Activated CD8-positive, alpha-beta T cell treated with anti-CD3 and anti-CD28 coated beads, Interleukin-2, amount 10 ng/mL, durations not matched to agents 7 days and 5 days (primary cell): ENCODE measurements at places on chromosomes 12 and 14.

- no peak for DNase-seq
Observed at GRCh38 chr14:82501554-82501953, 967.9 kb upstream of the SEL1L start.

DNA sequence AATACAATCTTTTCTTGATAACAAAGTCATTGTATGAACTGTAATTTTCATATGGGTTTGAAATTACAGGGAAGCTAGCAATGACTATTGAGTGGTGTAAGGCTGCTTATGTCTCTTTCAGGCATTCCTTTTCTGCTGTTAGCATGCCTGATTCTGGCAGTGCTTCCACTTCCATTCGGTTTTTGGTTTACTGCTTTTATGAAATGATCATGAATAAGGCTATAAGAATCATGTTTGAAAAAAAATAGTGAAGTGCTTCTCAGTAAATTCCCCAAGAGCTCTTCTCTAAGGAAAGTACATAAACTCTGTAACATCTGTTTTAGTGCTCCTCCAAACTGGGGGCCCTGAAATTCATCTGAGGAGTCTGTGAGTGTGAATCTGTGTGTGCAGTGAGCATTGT lies 434.0 kb upstream of the RGS6 start:
- DNase-seq = no peak

DNA sequence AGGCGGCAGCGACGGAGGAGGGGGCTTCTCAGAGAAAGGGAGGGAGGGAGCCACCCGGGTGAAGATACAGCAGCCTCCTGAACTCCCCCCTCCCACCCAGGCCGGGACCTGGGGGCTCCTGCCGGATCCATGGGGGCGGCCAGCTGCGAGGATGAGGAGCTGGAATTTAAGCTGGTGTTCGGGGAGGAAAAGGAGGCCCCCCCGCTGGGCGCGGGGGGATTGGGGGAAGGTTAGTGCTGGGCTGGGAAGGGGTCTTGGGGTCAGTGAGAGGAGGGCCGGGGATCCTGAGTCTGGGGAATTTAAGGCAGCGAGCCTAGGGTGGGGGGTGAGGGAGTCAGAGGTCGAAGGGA lies 203 bp downstream of the NFATC4 start:
- DNase-seq = no peak

DNA sequence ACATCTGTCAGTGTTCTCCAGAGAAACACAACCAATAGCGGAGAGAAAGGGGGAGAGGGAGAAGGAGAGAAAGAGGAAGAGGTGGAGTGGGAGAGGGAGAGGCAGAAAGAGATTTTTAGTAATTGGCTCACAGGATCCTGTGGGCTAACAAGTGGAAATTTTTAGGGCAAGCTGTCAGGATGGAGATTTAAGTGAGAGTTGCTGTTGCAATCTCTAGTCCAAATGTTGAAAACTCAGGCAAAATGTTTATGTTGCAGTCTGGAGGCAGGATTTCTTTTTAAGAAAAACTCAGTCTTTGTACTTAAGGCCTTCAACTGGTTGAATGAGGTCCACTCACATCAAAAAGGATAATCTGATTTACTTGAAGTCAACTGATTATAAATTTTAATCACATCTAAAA lies 12.5 kb upstream of the GLIPR1L2 start:
- DNase-seq = no peak

DNA sequence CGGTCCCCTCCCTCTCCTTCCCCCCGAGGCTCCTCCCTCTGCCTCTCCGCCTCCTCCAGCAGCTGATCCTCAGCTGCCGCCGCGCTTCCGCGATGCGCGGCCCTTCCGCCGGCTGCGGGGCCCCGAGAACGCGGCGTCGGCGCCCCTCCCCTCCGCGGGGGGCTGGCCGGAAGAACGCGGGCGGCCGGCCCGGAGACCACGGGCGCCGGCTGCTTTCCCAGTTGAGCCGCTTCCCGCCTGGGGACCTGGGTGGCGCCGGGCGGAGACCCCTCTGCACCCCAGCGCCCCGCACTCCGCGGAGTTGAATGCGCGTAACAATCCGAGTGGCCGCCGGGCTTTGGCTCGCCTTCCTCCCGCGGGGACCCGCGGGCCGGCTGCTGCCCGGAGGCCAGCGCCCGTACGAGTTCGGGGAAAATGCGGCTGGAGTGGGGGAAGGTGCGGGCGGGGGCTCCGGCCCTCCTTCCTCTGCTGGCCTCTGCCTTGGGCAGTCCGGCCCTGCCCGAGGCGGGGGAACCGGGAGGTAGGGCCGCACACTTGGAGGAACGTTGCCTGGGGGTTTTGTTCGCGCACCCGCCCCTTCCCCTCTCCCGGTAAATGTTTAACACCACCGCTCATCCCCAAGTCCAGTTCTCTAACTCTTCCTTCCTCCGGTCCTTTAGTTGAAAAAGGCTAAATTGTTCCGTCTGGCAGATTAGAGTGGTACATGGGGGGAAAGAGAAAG lies 393 bp upstream of the DCAF5 start:
- no peak for DNase-seq

DNA sequence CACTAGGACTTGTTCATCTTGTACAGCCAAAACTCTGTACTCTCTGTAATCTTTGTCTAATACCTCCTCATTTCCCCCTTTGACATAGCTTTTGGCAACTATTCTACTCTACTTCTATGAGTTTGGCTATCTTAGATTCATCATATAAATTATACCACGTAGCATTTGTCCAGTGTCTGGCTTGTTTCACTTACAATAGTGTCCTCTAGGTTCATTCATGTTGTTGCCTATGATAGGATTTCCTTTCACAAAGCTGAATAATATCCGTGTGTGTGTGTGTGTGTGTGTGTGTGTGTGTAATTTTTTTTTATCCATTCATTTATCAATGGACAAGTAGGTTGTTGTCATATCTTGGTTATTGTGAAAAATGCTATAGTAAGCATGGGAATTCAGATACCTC lies 209.5 kb downstream of the KCNC2 start:
- no peak for DNase-seq

- no peak for DNase-seq
Observed at GRCh38 chr12:109054520-109054919, 2.1 kb downstream of the USP30 start.

- DNase-seq = no peak
Observed at GRCh38 chr12:93875157-93875556, 198.0 kb downstream of the CRADD start.

GRCh38 chr12:61629702-61630101 lies 630.5 kb upstream of the USP15 start:
- DNase-seq = no peak

DNA sequence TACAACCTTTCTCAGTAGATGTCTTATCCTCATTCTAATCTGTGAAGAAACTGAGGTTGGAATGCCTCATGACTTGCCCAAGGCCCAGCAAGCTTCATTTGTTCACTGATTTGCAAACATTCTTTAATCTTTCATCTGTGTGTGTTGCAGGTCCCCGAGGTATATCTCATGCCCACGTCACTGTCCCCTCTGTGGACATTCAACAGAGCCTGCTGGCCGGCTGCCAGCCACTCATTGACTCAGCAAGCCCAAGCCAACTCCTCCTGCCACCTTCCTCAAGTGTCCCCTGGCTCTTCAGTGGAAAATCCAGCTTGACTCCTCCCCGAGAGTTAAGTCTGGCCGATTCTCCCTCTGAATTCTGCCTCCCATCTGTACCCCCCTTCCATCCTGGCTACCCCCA lies 1.9 kb upstream of the DCAF4 start:
- DNase-seq = no peak

DNA sequence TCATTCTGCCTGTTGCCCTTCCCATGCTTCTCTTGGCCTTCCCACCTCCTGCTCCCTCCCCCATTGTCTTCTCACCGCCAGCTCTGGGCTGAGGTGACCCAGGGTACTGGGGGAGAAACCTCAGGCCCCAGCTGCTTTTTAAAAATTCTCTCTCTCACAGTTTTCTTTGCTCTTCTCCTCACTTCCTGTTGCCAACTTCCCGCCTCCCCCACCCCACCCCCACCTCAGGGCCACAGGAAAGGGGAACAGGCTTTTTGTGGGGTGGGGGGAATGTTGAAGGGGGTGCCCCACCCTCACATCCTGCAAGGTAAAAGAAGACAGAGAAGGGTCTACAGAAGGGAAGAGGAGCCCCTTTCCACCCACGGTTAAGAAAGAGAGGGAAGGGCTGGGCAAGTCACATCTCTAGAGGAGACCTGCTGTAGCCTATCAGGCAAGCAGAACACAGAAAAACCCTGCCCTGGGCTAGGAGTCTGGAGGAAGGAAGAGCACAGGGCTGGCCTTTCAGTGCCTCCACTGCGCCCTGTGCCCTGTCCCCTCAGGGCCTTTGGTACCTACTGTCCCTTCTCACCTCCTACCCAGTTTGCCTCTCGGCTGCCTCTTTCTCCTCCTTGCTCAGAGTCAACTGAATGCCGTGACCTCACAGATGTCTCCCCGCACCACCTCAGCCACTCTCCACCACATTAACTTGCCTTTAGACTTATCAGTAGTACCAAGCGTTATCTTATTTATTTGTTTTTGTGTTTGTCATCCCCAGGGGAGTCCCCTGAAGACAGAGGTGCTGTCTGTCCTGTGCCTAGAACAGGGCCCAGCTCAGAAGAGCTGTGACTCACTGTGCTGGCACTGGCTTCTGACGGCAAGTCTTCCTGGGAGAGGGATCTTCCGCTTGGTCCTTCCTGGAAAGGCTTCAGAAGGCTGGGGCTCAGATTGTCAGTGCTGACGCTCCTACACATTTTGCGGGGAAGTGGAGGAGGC lies 1.7 kb downstream of the ARHGAP9 start:
- peak; percentile 72 for DNase-seq

DNA sequence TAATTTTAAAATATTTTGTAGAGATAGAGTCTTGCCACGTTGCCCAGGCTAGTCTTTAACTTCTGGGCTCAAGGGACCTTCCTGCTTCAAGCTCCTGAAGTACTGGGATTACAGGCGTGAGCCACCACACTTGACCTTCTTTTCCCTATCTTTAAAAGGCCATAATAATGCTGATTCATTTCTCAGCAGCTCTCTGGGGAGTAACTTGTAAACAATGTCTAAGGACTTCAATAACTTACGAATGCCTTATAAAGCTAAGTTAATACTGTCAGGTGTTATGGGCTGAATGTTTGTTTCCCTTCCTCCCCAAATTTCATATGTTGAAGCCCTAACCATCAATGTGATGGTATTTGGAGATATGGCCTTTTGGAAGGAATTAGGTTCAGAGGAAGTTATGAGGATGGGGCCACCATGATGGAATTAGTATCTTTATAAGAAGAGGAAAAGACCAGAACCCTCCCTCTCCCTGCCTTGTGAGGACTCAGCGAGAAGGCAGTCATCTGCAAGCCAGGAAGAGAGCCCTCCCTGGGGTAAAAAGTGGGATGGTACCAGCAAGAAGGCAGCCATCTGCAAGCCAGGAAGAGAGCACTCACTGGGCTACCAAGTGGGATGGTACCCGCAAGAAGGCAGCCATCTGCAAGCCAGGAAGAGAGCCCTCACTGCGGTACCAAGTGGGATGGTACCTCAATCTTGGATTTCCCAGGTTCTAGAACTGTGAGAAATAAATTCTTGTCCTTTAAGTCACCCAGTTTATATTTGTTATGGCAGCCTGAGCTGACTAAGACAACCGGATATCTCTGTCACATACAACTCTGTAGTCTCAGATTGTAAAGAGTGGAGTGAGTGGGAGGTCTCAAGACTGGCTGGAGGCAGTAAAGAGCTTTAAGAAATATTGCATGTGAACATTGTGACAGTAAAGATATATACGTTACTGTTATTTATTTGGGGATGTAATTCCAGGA lies 16.3 kb upstream of the YBX3 start:
- DNase-seq = no peak

DNA sequence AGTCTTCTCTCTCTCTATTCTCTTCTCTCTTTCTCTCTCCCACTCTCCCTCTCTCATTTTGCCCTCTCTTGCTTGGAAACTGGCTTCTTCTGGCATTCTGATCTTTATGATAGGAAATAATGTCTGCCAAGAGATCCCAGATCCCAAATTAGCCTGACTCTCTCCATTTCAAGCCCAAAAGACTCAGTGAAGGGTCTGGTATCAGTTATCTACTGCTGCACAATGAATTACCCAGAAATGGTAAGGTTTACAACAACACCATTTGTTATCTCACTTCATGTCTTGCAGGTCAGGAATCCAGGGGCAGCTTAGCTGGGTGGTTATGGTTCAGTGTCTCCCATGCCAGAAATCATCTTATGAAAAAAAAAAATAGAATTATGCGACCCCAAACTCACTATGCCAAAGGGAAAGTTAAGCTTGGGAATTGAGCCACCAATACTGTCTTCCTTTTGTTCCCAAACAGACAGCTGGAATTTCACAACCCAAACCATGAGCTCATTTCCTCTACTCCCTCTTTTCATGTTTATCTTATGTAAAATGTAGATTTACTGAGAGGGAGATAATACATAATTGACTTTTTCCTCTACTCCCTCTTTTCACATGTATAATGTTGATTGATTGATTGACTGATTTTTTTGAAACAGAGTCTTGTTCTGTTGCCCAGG lies 67.8 kb upstream of the FICD start:
- no peak for DNase-seq

DNA sequence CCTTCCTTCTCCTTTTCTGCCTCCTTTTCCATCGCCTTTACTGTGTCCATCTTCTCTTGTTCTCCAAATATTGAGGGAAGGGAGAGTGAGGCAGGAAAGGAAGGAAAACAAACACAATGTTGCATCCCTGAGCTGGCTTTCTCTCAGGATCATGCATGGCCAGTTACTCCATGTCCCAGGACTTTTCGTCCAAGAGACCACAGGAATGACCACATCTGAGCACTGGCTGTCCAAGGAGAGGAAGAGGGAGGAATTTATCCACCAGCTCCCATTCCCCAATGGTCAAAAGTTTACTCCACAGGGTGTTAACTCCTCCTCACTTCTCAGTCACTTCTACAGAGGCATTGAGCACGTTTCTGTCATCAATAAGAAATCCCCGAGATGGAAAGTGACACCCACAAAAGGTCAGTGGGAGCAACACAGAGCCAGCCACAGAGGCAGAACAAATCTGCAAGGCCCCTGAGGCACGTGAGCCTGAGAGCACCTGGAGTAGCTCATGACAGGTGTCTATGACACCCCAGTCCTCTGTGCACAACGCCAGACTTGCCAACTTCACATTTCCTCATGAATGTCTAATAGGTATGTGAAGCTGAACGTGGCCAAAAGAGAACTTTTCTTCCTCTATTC lies 177.3 kb upstream of the NUDT4 start:
- DNase-seq = no peak

DNA sequence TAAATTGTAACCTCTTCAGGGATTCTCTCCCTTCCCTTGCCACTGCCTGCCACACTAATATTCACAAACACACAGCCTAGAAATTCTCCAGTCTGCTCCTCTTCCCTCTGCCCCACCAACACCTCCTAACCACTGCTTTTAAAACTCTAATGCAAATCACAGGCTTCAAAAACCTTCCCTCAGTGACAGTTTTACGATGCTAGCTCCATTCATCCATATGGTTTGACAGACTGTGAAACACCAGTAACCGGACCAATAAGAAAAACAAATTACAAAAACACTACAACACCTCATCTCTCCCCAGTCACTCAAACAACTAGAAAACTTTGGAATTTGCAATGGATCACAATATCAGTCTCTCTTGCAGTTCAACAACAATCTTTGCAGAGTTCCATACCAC lies 5.7 kb downstream of the DPF3 start:
- no peak for DNase-seq

- DNase-seq = no peak
Observed at GRCh38 chr14:70254476-70254961, 65.8 kb upstream of the SLC8A3 start.

- DNase-seq = no peak
Observed at GRCh38 chr12:47378907-47379306, 299.1 kb upstream of the AMIGO2 start.
